ENCODE measurements at places on chromosomes 2 and 18.

DNA sequence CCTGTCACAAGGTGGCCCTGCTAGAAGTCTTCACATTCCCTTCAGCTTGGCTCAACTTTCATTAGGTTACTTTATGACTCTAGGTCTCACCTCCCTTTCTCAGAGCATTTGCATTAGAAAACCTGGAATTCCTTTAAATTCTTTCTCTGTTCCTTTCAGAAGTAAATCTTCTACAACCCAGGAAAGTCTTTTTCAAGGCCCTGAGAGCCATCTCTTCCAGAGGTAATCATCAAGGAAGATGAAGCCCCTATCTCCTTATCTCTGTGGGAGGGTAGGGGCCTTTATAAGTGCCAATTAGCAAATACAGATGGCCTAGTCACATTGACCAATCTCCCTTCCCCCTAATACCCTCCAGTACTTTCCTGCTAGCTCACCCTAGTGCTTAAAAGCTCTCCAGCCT is 848.0 kb upstream of the FAM98A start:
- DNase-seq, result no peak

DNA sequence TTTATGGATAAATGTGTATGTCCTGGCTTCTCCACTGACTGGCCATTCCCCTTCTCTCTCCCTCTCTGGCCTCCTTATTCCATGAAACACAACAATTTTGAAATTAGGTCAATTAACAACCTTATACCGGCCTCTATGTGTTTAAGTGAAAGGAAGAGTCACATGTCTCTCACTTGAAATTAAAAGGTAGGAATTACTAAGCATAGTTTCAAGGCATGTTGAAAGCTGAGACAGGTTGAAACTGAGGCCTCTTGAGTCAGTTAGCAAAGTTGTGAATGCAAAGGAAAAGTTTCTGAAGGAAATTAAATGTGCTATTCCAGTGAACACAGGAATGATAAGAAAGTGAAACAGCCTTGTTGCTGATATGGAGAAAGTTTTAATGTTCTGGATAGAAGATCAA is 69.7 kb downstream of the ADAM23 start:
- no peak for DNase-seq

GRCh38 chr2:67524213-67524612 is 127.1 kb downstream of the ETAA1 start:
- DNase-seq, result no peak

DNA sequence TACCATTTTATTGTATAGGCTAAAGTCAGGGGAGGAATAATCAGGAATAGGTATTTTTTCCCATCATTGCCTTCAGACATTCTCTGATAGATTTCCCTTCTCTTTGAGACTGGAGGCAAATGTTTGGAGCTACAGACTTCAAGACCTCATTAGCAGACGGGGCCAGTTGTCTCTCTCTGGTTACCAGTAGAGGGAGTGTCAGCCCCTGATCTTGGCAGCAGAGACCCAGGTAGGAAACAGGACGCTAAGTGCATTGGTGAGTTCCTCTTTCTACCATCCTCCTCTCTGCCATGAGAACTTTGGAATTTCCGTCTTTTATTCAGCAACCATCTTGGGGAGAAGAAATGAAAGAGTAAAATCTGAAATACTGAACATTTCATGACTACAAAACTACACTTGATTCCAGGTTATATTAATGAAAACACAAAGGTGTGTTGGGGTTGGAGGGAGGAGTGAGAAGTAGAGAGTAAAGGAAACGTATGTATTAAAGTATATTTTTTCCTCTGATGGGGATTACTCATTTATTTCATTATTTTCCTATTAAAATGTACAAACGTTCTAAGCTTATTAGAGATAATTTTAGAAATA is 186.2 kb upstream of the GCFC2 start:
- no peak for DNase-seq

DNA sequence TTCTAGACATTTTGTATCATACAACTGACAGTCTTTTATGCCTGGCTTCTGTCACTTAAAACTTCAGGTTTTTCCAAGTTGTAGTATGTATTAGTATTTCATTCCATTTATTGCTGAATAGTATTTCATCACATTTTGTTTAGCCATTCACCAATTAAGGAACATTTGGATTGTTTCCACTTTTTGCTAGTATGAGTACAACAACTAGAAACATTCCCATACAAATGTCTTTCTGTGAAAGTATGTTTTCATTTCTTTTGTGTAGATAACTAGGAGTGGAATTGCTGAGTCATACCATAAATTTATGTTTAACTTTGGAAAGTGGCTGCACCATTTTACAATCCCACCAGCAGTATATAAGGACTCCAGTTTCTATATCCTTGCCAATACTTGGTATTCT is 135.9 kb downstream of the ATAD2B start:
- DNase-seq, result no peak
